ENCODE measurements at places on chromosomes 1 and 21.

- DNase-seq, result no peak
These were observed 292.3 kb downstream of the USP25 start for GRCh38 chr21:16022116-16022515.

DNA sequence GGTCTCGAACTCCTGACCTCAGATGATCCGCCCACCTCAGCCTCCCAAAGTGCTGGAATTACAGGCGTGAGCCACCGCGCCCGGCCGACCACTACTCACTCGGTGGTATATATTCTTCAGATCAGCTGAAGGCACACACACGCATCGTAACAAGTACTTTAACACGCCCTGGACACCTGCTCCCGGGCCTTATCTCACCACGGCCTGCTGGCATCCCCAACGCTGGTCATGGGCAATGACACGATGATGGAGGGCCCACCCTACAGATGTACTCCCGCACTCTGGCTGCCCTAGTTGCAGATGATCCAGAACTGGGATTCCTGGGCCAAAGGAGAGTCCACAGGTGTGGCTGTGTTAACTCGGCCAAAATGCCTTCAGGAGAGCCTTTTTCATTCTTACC is 11.6 kb downstream of the UBE2J2 start:
- no peak for DNase-seq

DNA sequence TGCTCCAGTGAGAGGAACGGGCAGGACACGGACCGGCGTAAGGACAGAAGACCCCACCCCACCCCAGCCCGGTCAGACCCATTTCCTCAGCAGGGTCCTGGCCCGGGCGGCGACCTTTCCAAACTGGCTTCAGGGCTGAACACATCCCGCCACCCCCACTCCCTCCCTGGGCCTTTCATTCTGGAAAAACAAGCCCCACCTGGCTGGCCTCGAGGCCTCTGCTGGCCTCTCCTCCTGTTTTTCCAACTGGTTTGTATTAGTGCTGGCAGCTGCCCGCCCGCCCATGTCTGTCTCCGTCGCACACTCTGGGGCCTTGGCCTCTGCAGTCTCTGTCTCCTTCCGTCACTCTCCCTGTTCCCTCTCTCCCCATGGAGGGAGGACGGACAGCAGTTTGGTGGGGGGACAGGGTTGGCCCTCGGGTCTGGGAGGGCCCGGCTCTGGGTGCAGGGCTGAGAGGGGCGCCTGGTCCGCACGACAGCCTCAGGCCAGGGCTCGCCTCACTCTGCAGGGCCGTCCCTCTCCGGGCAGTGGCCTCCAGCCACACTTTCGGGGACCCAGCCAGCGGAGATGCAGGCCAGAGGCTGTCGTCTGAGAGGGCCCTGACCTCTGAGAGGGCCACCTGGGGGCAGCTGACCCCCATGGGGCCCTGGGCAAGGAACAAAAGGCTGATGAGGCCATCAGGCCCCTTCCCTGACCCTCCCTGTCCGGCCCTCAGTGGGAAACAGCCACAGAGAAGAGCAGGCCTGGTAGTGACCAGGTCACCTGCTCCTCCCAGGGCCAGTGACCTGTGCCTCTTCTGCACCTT is 1.5 kb upstream of the MXRA8 start:
- no peak for DNase-seq

- peak; percentile 76 for DNase-seq
These were observed 28.5 kb upstream of the KCNA2 start for GRCh38 chr1:110634455-110635311.

DNA sequence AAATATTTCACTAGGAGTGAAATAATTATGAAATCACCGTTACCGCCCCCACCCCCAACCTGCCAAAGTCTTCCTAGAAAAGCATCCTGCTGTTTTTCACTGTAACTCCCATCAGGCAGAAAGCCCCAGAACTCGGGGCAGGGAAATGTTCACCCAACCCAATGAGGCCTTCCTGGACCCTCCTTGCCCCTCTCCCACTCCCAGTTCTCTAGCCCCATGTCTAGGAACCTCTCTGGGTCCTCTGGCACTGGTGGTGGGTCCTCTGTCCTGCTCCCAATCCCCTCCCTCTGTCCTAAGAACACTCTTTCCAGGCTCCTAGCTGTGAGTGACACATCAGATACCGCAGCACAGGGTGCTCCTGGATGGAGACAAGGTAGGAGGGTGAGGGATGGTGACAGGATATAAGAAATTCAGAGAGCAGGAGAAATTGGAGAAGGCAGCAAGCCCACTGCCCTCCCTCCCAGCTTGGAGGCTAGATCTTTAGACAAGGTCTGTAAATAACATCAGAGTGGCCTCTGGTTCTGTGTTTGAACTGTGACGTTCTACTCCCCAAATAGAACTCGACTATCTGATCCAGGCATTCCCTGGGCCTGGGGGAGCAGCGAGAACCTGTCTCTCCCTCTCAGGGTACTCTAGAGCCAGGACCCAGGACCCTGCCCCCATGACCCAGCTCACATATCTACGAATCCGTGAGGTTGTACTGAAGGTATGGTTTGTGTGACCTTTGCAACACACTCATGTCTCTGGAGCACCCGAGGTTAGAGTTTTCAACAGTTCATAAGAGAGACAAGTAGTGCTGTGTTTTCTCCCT is 23.3 kb upstream of the BTG2 start:
- DNase-seq, result no peak

DNA sequence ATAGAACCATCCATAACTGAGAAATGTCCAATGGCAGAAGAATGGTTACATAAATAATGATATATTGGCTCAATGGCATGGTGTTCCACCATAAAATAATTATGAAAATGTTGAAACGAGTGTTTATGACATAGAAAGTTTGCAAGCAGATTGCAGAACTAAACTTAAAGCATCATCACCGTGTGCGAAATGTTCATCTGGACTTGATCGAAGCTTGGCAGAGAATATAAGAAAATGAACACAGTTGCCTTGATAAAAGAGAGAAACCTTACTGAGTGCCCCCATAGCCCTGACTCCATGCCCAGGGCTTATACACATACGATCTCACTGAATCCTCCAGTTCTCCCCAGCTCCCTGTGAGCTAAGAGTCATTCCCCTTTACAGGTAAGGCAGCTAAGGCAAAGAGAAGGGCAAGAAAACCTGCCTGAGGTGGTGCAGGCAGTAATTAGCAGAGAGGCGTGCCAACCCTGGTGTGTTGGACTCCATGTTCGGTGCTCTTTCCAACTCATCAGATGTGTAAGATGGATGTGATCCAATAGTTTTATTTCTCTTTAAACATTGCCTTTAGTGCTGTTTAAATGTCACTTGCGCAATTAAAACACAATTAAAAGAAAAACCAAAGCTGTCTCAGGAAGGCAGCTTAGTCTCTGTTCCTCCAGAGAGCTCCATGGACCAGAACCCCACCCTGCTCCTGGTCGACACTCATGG is 21.8 kb upstream of the SPOCD1 start:
- no peak for DNase-seq

DNA sequence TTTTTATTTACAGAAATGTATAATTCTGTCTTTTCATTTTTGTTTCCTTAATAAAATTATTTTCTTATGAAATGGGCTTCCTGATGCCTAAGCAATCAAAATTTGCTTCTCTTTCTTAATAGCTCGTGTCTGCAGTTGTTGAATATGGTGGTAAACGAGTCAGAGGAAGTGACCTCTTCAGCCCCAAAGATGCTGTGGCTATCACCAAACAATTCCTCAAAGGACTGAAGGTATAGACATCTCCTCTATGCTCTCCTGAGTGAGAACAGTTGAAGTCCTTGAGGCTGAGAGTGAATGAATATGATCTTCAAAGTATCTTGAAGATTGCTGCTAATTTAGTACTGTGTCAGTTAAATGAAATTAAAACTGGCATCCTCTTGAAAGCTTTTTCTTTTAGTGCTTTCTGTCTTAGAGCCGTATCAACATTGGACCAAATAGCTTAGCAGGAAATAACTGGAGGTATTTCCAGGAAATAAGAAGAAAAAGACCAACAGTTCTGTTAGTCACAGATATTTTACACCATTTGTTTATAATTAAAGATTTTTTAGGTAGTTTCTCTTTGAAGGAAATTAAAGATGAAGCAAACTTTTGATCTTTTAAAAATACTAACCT is 24.7 kb downstream of the VPS45 start:
- DNase-seq, result no peak

DNA sequence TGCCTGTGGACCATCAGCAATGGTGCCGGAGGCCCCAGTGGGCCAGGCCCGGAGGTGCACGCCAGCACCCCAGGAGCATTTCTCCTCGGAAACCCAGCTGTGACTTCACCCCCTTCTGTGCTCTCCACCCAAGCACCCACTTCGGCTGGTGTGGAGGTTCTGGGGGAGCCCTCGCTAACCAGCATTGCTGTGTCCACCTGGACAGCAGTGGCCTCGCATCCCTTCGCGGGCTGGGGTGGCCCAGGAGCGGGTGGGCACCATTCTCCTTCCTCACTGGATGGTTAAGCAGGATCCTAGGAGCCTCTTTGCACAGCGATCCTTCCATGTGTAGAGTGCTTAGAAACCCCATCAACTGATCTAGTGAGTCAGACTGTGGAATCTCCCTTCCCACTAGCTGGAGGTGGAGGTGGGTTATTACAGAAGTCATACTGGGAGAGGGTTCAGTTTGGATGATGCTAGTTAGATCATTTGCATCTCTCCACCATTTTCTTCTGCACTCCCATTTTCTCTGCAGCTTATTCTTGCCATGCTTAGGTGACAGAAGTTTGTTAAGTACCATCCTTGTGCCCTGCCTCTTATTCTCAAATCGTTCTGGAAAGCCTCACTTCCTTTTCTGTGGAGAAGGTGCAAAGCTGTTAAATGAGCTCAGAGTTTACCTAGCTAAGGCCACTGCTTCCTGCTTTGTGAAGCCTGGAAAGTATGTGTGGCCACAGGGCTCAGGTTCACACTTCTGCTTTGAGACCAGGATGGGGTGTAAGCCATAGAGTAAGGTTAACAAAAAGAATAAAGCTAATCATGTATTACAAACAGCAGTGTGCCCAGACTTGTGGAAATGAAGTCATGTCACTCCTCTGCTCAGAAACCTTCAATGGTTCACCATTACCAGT is 32.3 kb downstream of the TBX19 start:
- DNase-seq, result no peak

GRCh38 chr1:231694465-231695077 is 68.0 kb downstream of the DISC1 start:
- DNase-seq, result peak; percentile 12

- DNase-seq, result no peak
These were observed 38.2 kb downstream of the BCL9 start for GRCh38 chr1:147579532-147579931.

- no peak for DNase-seq
These were observed 84.4 kb downstream of the ADARB1 start for GRCh38 chr21:45158491-45159423.

DNA sequence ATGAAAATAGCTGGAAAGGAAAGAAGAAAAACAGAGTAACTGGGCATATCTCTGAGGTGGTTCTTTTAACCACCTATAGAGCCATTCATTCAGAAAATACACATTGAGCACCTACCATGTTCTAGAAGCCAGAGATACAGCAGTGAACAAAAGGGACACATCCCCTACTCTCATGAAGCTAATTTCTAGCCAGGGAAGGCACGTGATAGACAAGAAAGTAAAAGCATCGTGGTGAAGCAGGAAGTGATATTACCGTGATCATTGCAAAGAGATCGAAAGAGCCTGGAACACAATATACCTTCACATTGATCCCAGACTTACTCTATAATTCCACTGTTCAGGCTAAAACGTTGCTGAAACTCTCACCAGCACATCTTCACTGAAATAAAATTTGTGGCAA is 76.0 kb downstream of the TIAM1 start:
- DNase-seq, result no peak

DNA sequence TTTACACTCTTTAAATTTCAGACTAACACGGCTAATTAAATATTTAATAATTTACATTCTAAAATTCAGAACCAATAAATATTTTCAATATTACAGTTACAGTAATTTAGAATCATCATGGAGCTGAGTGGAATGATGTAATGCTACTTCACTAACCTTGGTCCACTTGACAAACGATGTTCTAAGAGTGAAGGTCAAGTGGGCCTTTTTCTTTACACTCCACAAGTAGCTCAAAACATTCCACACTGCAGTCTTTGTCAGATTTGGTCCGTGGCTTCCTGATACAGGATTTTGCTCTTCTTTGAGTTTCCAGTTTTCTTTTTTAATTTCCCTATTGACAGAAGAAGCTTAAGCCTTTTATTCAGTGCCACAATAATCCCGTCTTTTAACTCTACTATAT is 164.6 kb upstream of the NRIP1 start:
- no peak for DNase-seq

GRCh38 chr1:165408518-165408917 is 36.4 kb downstream of the RXRG start:
- DNase-seq, result peak; percentile 81

- DNase-seq, result peak; percentile 12
These were observed 11.5 kb upstream of the DHRS3 start for GRCh38 chr1:12629511-12629956.

- no peak for DNase-seq
These were observed 3.5 kb downstream of the ERVH48-1 start for GRCh38 chr21:42921927-42922326.

GRCh38 chr1:176692988-176693696 is 230.2 kb downstream of the PAPPA2 start:
- DNase-seq, result no peak

- DNase-seq, result peak; percentile 16
These were observed 102.6 kb downstream of the APP start for GRCh38 chr21:26067836-26068594.

DNA sequence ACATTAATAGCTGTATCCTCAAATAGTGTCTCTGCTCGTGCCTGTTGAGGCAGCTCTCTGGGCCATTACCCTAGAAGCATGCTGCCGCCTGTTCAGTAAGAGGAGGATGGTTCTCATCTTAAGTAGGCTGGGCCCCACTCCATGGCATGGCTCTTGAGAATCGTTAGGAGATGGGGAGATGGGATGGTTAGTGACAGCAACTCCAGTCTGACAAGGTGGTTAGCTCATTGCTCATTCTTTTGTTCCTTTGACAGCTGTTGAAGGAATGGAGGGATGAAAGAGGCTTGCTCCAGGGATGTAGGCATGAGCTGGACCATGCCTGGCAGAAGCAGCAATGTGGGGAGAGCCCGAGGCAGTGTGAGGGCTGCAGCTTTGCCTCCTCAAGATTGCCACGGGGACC is 68.2 kb downstream of the MAP10 start:
- no peak for DNase-seq

GRCh38 chr21:45079351-45079750 is 5.0 kb downstream of the ADARB1 start:
- no peak for DNase-seq

DNA sequence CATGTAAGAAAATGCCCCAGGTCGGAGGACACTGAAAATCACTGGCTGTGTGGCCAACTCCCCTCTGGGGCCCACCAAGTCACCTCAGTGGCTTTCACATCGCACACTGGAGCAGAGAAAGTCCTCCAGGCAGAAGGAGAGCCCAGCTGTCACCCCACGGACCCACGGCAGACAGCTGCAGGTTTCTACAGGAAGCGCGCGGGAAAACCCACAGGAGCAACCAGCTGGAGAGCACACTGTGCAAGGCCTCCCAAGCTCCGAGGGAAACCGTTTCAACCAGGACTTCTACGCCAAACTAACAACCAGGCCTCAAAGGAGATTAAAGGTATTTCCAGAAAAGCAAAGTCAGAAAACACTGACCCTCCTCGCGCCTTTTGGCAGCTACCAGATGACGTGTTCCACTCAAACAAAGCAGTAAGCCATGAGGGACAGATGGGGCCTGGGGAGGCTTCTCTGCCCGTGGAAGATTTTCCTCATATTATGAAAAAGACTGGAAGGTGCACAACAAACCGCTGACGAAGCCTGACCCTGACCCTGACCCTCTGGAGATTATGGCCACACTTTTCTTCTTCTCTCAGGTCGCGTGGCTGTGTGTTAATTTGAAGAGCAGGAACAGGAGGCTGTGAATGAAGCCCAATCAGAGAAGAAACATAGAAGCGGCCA is 21.0 kb downstream of the WDR4 start:
- DNase-seq, result peak; percentile 30
